Ecto neural progenitor cell (in vitro differentiated cells): ENCODE measurements at places on chromosomes 5 and 9.
A peak's percentile ranks its signal among the peaks of the same experiment; 100 is the strongest.

DNA sequence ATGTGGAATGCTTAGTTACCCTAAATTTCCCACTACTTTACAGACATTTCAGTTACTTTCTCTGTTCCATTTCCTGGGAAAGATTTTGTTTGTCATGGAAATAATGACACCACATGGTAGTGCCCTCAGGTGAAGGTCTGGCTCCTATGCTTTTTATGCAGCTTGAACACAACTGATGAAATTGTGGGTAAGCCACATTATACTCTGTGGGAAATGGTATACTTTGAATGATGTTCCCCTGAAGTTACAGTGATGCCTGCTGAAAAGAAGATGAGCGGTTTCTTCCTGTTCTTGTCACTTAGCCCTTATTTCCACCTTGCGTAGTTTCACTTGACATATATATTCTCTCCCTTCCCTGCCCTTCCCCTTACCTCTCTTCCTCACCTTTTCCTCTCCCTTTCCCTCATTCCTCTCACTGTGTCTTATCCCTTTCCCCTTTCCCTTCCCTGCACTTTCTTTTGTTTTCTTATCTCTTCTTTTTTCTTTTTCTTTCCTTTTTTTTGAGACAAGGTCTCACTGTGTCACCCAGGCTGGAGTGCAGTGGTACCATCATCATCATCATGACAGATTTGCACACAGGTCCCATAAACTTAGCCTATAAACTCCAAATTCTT is 280.8 kb upstream of the IL12B start:
- DNase-seq: no peak

- DNase-seq: no peak
These were observed 488.1 kb upstream of the TLE4 start for GRCh38 chr9:79083621-79084020.

DNA sequence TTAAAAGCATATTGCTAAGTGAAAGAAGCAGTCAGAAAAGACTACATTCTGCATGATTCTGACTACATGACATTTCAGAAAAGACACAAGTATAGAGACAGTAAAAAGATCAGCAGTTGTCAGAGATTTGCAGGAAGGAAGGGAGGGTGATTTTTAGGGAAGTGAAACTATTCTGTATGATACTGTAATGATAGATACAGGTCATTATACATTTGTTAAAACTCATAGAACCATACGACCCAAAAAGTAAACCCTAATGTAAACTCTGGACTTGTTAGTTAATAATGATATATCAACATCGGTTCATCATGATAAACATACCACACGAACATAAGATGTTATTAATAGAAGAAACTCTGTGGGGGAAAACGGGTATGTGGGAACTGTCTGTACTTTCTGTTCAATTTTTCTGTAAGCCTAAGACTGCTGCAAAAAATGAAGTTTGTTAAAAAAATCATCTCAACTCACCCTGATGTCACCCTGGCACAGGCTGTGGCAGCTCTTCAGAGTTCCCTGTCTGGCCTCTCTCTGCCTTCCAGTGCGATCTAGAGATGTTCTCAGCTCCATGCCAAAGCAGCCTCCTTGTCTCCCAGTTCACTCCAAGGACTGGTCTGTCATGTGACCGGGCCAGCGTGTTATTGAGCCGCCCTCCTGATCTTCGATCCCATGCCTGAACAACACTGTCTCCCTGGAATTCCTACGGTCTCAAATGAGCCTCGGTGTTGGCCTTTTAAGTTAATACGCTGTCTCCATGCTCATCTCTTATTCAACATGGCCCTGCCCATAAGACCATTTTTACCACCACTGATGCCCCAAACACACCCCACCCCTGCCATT is 35.4 kb downstream of the PRLR start:
- no peak for DNase-seq

- DNase-seq: no peak
These were observed 138.5 kb downstream of the SLC24A2 start for GRCh38 chr9:19650312-19650711.

- no peak for DNase-seq
These were observed 14.9 kb downstream of the CHD1 start for GRCh38 chr5:98913911-98914310.

DNA sequence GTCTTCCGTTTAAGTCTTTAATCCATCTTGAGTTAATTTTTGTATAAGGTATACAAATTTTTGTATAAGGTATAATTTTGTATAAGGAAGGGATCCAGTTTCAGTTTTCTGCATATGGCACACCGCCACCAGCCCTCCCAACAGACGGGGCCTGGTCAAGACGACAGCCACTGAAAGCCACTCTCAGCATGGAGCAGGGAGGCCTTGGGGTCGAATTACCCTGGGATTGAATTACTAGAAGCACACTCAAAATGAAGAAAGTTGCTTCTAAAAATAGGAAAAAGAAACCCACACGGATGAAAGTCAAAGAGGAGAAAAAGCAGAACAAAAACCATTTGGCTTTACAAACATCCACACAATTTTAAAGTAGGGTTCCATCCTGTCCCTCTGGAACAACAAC is 586.2 kb upstream of the ADAMTS16 start:
- DNase-seq: no peak

- DNase-seq: peak; percentile 39
These were observed 48.9 kb upstream of the RNF130 start for GRCh38 chr5:180120237-180121101.
